ENCODE measurements at places on chromosomes 3 and 15.
A peak's percentile ranks its signal among the peaks of the same experiment; 100 is the strongest.

GRCh38 chr15:64950888-64951287, 38.8 kb downstream of the SPG21 start:
- no peak for DNase-seq

DNA sequence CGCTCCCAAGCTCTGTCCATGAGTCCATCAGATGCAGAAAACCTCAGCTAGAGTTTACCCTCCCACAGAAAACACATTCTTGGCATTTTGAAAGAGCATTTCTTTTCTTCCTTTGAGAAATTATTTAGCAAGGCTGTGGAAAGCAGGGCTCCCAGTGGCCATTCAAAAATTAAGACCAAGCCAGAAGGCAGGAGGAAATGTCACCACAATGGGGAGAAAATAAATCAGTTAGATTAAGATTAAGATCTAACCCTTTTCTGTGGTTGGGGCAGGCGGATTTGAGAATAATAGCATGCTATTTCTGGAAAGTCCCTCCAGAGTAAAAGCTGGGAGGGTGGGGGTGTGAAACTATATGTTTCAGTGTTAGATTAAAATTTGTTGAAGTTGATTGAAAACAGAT, 20.2 kb downstream of the LRIG1 start:
- peak; percentile 53 for DNase-seq

GRCh38 chr15:88015228-88015860, 241.2 kb downstream of the NTRK3 start:
- DNase-seq: no peak

- DNase-seq: no peak
Observed at GRCh38 chr3:22746221-22746620, 456.9 kb upstream of the UBE2E2 start.

- DNase-seq: no peak
Observed at GRCh38 chr15:27482287-27482686, 511.3 kb downstream of the GABRG3 start.

GRCh38 chr15:54045397-54045796, 67.2 kb downstream of the UNC13C start:
- DNase-seq: no peak

DNA sequence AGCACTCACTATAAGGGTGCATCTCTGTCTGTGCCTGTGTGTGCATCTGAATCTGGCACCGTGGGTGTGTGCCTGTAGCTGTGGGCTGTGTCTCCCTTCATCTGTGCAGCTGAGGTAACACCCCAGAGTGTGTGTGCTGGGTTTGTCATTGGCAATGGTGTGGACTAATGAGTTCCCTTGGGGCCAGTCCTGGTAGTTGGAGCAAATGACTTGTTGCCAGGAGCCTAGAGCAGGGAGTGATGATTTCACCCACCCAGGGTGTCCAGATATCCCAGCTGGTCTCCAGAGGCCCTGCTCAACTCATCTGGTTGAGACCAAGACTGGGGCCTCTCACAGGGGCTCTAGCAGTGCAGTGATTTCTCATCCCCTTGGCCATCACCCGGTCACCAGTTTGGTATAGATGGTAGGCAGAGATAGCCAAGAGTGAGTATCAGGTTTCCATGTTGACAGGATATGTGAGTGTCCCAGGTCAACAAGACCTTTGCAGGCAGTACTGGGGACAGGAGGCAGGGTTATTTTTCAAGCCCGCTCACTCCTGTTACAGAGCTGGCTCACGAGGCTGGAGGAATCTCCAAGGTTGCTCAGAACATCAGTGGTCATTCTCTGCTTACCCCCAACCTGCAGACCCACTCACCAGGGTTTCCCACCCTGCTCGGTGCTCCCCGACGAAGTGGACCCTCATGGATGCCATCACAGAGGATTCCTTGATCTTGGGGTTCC, 4.1 kb upstream of the HDAC11 start:
- DNase-seq: no peak

DNA sequence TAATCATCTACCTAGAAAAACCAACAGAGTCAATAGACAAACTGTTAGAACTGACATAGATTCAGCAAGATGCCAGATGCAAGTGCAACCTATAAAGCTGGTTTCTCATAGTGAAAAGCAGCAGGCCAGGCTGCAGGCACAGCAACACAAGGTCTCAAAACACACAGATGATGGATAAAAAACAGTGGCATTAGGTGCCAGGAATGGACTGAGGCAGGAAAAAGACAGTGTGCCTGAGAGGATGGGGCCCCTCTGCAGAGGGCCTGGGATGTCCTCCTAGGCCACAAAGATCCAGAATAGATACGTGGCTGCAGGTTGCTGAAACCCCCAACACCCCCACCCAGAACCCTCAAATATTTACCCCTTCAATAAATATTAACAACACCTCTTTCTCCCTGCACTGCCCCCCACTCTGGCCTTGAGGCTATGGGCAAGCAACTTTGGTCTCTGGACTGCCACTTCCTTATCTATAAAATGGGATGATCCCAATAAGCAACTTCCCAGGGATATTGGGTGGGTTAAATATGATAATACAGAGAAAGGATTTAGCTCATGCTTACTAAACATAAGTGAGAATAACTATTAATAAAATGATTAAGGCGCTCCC, 35.2 kb upstream of the FGD5 start:
- no peak for DNase-seq

- no peak for DNase-seq
Observed at GRCh38 chr3:56700151-56700550, 17.1 kb upstream of the TASOR start.

DNA sequence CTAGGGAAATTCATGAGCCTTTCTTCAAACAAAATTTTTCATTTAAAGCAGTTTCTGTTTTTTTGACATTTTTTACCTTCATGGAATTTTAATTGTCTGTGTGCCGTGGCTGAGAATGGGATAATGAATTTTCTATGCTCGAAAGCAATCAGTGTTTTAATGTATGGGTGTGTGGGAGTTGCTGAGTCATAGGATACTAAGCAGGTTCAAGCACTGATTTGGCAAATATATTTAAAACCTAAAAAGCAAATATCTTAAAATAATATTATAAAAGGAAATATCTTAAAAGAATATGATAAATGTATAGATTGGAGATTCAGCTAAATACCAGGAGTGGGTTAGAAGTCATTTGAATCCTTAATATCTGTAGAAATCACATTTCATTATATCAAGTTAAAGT, 173.6 kb upstream of the LRRFIP2 start:
- no peak for DNase-seq

DNA sequence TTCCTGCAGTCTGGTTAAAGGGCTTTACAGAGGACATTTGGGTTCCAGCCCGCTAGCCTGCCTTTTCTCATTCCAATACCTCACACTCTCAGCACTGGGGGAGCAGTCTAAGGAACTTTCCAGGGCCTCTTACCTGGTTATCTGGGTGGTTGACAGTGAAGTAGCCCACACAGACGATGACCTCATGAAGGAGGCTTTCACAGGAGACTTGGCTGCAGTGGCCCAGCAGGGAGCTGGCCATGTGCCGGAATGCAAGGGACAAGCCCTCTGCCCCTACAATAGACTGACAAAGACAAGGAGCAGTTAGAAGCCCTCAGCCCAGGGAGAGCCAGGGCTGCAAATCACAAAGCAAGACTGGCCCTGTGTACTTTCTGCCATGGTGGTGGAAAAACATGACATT, 39.5 kb downstream of the ISL2 start:
- no peak for DNase-seq

- DNase-seq: no peak
Observed at GRCh38 chr3:30017901-30018300, 588.5 kb upstream of the TGFBR2 start.

- no peak for DNase-seq
Observed at GRCh38 chr3:75180235-75180944, 483.7 kb upstream of the FRG2C start.

- DNase-seq: no peak
Observed at GRCh38 chr3:135918600-135918999, 46.9 kb upstream of the PPP2R3A start.

DNA sequence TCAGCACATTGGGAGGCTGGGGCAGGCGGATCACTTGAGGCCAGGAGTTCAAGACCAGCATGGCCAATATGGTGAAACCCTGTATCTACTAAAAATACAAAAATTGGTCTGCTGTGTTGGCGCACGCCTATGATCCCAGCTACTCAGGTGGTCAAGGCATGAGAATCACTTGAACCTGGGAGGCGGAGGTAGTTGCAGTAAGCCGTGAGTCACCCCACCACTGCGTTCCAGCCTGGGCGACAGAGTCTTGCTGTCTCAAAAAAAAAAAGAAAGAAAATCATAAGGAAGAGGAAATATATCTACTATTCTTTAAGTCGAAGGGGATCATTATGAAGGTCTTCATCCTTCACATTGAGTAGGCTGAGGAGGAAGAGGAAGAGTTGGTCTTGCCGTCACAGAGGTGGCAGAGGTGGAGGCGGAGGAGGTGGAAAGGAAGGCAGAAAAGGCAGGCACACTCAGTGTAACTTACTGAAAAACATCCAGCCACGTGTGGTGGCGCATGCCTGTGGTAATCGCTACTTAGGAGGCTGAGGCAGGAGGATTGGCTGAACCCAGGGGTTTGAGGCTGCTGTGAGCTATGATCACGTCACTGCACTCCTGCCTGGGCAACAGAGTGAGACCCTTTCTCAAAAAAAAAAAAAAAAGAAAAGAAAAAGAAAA, 14.2 kb downstream of the CSK start:
- peak; percentile 49 for DNase-seq

GRCh38 chr15:88630141-88630721, 8.6 kb upstream of the ISG20 start:
- DNase-seq: no peak

- DNase-seq: no peak
Observed at GRCh38 chr3:377158-377561, 180.6 kb downstream of the CHL1 start.

GRCh38 chr3:162641907-162642306, 1145.3 kb downstream of the OTOL1 start:
- no peak for DNase-seq

DNA sequence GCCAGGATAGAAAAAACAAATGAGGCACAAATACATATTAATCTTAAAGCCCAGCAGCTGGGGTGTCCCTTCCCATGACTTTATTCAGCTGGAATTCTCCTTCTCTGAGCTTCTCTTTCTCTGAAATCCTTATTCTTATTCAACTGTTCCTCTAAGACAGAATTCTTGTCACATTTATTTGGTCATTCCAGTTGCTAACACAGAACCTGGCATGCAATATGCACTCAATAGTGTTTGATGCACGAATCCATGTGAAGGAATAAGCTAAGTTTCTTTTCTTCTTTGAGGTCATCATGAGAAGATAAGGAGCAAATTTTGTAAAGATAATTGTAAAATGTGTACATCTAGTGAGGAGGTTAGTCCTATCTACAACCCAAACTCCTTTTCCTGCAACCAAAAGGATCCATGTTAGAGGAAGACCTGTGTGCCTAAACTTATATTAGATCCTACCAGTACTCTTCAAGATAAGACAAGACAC, 154.2 kb upstream of the KCNMB2 start:
- no peak for DNase-seq

DNA sequence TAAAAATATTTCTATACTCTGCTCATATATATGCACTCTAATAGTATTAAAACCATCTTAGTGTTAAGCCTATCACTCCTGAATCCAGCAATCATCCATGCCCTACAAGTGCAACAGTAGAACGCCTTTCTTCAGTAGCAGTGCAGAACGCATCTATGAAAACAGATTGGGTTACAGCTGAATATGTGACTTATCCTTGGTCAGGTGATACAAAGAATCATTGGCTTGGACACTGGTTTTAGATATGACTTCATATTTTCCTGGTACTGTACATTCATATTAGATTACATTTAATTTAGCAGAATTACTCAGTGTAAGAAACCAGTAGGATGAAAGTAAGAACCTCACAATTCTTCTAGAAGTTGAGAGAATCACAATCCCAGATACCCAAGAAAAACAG, 43.3 kb downstream of the ZNF106 start:
- no peak for DNase-seq

DNA sequence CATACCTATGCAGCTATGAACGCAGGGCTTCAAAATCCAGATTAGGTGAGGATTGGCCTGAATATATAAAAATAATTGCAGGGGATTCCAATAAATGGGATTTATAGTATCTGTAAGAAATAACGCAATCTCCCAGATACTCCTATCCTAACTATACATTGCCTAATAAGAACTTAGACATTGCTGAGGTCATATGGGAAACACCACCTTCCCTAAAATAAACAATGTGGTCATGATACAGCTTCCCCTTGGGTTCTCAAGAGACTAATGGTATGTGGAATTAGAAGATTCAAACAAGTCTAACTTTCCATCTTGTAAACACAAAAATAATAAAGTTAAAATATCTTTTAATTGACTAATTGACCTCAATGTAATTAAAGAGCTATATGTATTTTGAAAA, 28.2 kb downstream of the UBE3A start:
- DNase-seq: no peak

- DNase-seq: no peak
Observed at GRCh38 chr3:192331749-192332385, 395.5 kb downstream of the FGF12 start.

DNA sequence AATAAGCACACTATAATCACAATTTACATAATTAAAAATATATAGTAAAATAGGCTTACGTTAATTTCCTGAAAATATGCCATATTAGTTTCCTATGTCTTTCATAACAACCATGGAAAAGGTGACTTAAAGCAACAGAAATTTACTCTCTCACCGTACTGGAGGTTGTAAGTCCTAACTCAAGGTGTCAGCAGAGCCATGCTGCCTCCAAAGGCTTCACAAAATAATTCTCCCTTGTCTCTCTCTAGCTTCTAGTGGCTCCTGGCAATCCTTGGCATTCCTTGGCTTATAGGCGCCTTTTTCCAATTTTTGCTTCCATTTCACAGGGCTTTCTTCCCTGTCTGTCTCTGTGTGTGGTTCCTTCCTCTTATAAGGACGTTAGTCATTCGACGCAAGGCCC, 7.6 kb downstream of the SI start:
- DNase-seq: no peak

- DNase-seq: no peak
Observed at GRCh38 chr3:186871403-186871924, 29.0 kb downstream of the ADIPOQ start.

- no peak for DNase-seq
Observed at GRCh38 chr3:39154280-39155021, 1.1 kb upstream of the CSRNP1 start.

DNA sequence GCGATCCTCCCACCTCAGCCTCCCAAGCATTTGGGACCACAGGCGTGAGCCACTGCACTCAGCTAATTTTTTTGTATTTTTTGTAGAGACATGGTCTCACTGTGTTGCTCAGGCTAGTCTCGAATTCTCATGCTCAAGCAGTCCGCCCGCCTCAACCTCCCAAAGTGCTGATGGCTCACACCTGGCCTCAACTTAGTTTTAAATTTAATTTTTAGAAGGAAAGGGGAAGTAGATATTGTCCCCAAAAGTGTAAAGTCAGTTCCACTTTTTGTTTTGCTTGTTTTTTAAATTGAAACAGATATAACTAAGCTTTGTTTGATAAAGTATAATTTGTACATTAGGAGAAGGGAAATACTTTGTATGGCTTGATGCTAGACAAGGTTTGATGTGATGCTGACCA, 31.3 kb upstream of the NFKBIZ start:
- DNase-seq: no peak
